Breast epithelium (tissue), 4 donors: ENCODE measurements at places on chromosomes 1 and 21. TPM values are rescaled to one million over a fixed set of nuclear protein-coding genes. Genes with fewer than 3 reads are reported as not detected.

Gene FCRLB
- total RNA-seq = 0.15 TPM

Gene RPS8
- 2,591 TPM for total RNA-seq

Gene GNPAT
- 35.8 TPM for total RNA-seq

Gene NTMT2
- not detected for total RNA-seq

Gene GPX7
- 17.8 TPM for total RNA-seq

Gene CYP2J2
- 12.8 TPM for total RNA-seq

Gene SLC37A1
- total RNA-seq = 18.4 TPM

- H3K4me3 ChIP-seq = peak overlapping the region; percentile 28
- H3K4me1 ChIP-seq = no peaks in the 10 kb centered on the region
- H3K27me3 ChIP-seq = no peaks in the 10 kb centered on the region
- no peak for DNase-seq
- peak overlapping the region; percentile 66 for H3K27ac ChIP-seq
- no peaks in the 10 kb centered on the region for H3K36me3 ChIP-seq
Measured at GRCh38 chr1:218498056-218498938, 153.2 kb downstream of the TGFB2 start.

GRCh38 chr1:243938208-243938607, 88.2 kb upstream of the AKT3 start:
- H3K27me3 ChIP-seq = peaks cover 5% of the 10 kb centered on the region
- DNase-seq = no peak
- no peaks in the 10 kb centered on the region for H3K36me3 ChIP-seq
- H3K4me3 ChIP-seq = no peak overlapping the region
- H3K4me1 ChIP-seq = no peaks in the 10 kb centered on the region
- no peak overlapping the region for H3K27ac ChIP-seq

DNA sequence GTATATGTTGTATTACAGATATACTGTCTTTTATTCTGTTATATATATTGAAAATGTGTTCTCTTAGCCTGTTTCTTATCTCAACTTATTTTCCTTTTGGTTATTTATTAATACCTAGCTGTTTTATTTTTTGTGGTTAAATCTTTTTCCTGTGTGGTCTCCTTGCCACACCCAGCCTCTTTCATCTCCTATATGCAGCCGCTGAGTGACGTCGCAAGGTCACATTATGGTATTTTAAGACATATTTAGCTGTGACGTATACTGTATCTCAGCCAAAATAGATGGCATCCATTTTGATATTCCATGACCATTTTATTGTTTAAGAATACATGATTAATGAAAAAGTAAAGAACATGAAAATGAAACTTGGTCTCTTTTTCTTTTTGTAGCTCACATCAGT, 29.1 kb downstream of the CENPF start:
- no peak overlapping the region for H3K27ac ChIP-seq
- H3K36me3 ChIP-seq = no peaks in the 10 kb centered on the region
- no peaks in the 10 kb centered on the region for H3K27me3 ChIP-seq
- DNase-seq = no peak
- H3K4me3 ChIP-seq = no peak overlapping the region

DNA sequence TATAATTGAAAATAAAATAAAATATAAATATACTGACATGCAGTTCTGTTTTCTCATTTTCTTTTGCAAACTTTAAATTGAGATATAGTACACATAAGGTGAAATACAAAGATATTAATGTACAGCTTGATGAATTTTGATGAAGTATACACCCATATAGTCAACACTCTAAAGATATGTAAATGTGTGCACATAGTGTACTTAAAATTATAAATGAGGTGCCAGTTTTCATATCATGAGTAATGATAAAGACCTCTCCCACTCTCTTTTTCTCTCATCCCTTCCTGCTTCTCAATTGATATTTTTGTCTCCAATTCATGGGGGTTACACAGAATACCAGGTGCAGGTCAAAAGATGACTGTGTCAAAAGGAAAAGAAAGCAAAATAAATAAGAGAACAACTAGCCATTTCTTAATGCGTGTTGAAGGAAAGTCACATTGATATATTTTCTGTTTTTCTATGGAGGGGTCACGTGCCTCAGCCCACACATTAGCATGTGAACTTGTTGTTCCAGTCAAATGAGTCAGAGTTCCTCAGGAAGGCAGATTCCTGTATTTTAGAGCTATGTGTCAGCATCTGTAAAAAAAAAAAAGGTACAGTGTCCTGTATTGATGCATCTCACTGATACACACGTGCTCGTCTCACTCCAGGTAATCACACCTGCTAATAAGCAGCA, 64.3 kb upstream of the HOOK1 start:
- H3K27ac ChIP-seq = peak overlapping the region; percentile 77
- H3K4me3 ChIP-seq = no peak overlapping the region
- H3K36me3 ChIP-seq = no peaks in the 10 kb centered on the region
- DNase-seq = peak; percentile 67

DNA sequence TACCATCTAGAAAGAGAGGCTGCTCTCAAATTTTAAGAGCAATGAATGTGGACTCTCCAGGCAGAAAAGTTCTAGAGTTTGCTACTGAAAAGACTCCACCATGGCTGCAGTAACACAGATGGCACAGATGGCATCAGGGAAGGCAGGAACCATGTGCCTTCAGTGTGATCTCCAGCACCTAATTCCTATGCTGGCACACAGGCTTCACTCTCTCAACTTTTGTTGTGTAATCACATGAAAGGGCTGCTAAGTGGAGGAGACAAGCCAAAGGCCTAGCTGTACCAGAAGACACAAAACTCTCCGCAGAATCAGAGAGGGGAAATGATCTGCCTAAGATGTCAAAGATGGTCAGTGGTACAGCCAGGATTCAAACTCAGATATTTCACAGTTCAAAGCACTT, 31.1 kb downstream of the ERI3 start:
- H3K4me1 ChIP-seq = peaks cover 16% of the 10 kb centered on the region
- H3K27ac ChIP-seq = no peak overlapping the region
- no peaks in the 10 kb centered on the region for H3K36me3 ChIP-seq
- no peak for DNase-seq
- H3K4me3 ChIP-seq = no peak overlapping the region
- H3K27me3 ChIP-seq = no peaks in the 10 kb centered on the region

DNA sequence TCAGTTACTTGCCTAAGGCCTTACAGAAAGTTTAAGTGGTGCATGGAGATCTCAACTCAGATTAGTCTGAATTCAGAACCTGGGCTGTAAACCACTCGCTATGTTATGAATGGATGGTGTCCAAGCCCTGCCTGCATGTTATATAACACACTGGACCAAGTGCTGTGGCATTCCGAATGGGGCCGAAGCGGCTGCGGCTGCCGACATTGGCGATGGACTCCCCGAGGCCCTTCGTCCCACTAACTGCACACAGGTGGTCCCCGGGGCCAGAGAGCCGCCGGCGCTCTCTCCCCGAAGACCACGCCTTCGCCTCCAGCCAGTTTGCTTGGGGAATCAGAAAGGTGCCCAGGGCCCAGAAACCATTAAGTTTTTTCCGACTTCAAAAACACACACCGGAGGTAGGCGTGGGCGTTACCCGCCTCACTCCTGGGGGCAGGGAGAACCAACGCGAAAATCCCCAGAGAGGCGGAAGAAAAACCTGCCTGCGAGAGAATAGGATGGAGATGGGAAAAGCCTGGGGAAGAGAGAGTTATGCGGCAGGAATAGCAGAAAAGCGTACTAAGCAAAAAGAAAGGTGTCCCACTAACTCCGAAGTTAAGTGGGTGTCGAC, 579 bp upstream of the TENT5C start:
- H3K27me3 ChIP-seq = no peaks in the 10 kb centered on the region
- no peaks in the 10 kb centered on the region for H3K4me1 ChIP-seq
- no peak for DNase-seq

- no peak overlapping the region for H3K27ac ChIP-seq
- no peak for DNase-seq
- H3K4me1 ChIP-seq = no peaks in the 10 kb centered on the region
- H3K36me3 ChIP-seq = no peaks in the 10 kb centered on the region
- H3K4me3 ChIP-seq = no peak overlapping the region
- H3K27me3 ChIP-seq = no peaks in the 10 kb centered on the region
Measured at GRCh38 chr1:87958201-87958600, 629.5 kb downstream of the LMO4 start.
